ENCODE measurements at places on chromosomes 2 and 18.

DNA sequence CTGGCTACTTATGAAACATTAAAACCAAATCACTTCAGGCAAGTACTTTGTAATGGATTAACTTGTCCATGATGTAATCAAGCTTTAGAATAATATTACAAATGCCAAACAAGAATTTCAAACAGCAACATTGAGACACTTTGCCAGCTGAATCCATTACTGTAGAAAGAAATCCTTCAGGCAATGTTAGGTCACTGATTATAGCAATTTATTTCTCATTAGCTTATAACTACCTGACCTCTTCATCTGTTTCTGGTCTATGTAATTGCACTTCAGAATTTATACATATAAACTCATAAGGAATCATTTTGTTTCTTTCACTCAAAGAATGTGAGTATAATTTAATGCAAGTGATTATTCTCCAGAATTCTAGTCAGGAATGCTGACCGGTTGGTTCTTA, 692.6 kb upstream of the TMEFF2 start:
- DNase-seq, result no peak

GRCh38 chr18:12908706-12909105, 24.7 kb upstream of the PTPN2 start:
- no peak for DNase-seq

- DNase-seq, result no peak
These were observed 11.0 kb upstream of the CNGA3 start for GRCh38 chr2:98335271-98335670.

- DNase-seq, result no peak
These were observed 145.1 kb downstream of the ASB1 start for GRCh38 chr2:238571661-238572372.

DNA sequence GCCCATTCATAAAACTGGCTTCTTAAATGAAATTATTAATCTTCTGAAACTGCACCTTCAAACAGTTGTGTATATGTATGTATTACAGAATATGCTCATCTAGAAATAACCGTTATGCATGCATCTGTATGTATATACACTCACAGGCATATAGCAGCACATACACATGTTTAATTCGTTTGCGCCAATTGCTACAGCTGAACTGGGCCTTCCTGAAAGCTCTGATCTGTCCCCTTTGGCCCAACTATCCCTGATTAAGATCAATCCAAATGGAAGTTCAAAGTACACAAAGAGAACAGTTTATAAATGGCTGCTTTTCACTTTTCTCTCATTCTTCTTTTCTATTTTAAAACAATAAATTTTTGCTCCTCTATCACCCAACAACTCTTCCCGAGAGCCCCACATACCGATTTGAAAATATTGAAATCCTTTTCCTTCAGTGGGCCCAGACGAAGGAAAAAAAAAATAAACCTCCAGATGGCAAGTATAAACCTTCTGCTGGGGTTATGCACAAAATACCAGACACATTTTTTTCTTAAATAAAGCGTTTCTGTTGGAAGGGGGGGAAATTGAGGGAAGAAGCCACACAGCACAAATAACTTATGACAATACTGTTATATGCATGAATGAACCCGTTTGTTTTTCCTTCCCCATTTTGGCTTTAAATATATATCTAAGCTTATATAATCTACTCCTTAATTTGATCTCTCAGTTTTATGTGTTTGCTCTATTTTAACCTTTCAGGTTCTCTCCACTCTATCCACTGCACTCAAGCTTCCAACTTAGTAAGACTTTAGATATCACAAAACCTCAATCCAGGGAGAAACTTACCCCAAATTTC, 267.3 kb downstream of the TCF4 start:
- no peak for DNase-seq

- DNase-seq, result no peak
These were observed 180.1 kb upstream of the SPOPL start for GRCh38 chr2:138321458-138321857.

- DNase-seq, result peak; percentile 27
These were observed 23.3 kb upstream of the ROCK1 start for GRCh38 chr18:21134895-21135294.

DNA sequence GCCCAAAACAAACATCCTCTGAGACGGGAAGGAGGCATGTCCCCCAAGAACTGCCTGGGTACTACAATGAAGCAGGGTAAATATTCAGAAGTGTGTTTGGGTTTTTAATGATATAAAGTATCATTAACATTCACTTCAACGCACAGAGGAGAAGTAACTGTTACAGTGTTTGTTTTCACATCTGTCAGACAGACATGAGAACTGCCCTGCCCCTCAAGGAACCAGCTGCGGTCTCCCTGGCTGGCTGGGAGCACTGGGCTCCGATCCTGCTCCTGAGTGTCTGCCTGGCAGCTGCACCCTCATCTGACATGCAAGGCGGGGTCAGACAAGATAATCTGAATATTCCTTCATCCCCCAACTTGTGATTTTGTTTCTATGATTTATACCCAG, 75.6 kb downstream of the MBP start:
- no peak for DNase-seq

- peak; percentile 84 for DNase-seq
These were observed 9.7 kb upstream of the IL1RN start for GRCh38 chr2:113117541-113118262.

- DNase-seq, result no peak
These were observed 11.6 kb upstream of the ITGA6 start for GRCh38 chr2:172415865-172416183.

GRCh38 chr2:82120654-82121053, 1816.1 kb upstream of the LRRTM1 start:
- no peak for DNase-seq

DNA sequence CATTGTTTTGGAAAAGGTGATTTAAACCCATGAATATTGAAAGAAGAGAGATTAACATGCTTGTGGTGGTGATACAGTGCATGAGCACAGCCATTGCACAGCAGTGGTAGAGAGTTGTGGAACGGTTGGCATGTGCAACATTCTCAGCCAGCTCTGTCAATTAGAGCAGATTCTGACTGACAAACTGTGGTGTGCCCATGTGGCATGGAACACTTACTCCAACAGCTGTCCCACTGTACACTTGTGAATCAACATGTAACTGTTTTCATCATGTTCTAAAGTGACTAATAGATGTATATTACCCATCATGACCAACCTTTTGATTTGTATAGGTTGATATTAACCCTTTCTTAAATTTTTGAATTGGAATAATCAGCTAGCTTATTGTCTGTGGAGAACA, 55.6 kb downstream of the PKP4 start:
- DNase-seq, result no peak

- peak; percentile 78 for DNase-seq
These were observed 35.4 kb downstream of the STAT4 start for GRCh38 chr2:191115391-191115790.

DNA sequence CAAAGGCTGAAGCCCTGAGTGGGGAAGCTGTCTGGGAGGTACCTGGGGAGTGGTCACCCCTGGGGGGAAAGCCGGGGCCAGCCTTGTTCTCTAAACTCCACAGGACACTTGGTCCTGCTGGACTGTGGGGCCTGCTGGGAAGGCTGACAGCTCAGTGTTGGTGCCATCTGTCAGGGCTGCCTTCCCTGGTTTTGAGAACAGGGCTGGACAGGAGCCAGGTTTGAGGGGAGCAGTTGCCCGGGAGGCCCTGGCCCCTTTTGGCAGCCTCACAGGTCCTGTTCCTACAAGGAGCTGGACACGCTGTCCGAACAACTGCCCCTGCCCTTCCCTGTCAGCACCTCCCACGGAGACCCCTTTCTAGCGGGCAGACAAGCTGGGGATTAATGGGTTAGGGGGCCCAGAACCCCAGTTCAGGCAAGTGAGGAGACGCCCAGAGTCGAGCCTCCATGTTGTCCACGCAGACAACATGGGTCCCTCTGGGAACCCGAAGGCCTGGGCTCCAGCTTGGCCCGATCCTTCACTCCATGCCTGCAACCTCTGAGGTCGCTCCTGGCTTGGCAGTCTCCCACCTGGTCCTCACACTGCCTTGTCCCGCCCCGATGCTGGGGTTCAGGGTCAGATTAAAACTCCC, 40.8 kb downstream of the ATOH8 start:
- no peak for DNase-seq

DNA sequence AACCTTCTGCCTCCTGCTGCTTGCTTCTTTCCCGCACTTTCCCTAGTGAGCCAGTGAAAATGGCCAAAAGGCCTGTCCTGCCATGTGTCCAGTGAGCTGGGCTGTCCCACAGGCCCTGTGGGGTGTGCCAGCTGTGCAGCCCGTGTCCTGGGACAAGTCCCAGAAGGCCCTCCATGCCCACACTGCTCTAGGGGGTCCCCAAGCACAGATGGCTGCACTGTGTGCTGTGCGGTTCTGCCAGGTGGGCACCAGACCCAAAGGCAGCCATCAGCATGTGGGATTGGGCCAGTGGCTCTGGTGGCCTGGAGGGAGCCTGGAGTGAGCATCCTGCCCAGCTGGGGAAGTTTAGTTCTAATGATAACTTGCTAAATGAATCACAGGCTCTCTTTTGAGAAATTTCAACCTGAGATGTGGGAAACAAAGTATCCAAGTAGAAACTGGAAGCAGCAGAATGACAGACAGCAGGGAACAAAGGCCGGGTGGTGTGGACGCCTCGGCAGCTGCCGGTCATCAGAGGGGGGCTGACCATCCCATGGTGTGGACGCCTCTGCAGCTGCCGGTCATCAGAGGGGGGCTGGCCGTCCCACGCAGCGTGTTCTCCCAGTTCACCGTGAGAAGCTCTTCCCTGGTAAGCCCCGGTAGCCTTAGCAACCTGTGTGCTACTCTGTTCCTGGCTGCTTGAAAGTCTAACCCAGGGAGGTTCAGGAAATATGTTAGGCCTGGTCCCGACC, 9.9 kb upstream of the CNDP2 start:
- no peak for DNase-seq

- no peak for DNase-seq
These were observed 192.6 kb upstream of the TCF4 start for GRCh38 chr18:55780586-55781071.

GRCh38 chr18:23981369-23981980, 33.1 kb upstream of the TTC39C start:
- no peak for DNase-seq

GRCh38 chr2:215841175-215841816, 172.1 kb downstream of the MREG start:
- DNase-seq, result no peak

DNA sequence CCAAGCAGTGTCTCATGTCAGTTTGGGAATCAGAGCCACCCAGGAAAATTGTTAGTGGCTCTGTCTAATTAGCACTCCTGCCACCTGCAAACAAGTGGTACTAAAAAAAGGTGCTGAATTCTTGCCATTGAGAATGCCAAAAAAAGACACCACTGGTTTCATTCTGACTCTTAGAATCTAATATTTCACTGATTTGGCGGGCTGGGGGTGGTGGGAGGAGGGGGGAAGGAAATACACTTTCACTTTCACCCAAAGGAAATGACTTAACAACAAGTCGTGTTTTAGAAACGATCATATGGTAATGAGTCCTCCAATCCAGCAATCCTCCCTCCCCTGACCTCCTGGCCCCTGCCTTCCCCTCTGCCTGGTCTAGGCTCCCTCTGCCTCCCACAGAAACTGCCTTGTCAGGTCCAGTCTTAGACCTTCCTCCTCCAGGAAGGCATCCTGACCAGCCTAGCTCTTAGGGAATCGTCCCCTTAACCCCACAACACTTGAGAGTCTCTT, 4.4 kb upstream of the KLHL29 start:
- DNase-seq, result peak; percentile 72

DNA sequence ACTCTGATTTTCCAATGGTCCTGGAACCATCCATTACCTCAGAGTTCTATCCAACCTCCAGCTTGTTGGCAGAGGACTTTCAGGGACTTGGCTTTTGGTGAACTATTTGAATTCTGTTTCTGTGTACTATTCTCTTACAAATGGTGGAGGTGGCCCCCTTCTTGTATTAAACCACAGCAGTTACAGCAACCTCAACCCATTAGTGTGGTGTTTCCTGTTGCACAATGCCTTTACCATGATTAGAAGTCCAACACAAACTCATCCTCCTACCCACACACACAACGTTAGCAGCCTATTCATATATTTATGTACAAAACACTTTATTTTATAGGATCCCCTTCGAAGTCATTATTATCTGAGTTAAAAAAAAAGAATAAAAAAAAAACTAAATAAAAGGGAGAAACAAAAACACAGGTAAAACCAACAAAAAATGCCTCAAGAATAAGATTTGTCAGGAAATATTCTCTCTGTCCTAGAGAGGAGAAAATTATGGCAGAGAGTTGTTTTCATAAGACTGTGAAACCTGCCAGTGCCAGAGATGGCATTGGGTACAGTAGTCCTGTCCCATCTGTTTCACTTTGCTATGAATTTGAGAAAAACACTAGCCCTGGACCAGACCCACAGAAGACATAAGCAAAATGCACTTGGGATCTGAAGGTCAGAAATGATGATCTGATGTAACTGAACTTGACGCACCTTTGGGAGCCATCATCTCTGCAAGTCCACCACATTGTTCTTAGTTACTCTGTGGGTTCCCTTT, 1896.0 kb upstream of the PIK3C3 start:
- no peak for DNase-seq

DNA sequence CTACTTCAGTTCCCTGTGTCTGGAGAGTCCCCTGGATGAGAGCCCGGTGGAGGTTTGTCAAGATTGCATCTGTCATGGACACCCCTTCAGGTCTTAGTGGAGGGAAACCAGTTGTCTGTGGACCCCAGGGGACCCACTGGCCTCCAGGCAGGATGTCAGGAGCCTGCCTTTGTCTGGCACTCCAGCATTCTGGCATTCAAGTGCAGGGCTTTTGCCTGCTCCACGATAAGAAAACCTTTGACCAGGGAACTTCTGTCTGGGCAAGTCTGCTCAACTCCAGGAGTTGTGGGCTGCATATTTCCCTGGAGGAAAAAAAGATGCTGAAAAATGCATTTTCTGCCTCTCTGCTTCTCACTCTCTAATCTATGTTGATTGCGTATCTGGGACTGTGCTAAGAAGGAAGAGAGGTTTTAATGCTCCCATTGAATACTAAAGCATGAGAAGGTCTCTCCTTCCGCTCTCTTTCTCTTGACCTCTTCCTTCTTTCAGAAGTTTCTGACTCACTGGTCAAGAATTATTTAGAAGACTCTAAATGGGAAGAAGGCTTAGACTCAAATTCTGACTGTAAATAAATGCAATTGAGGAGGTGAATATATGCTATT, 104.5 kb downstream of the MMADHC start:
- DNase-seq, result no peak

GRCh38 chr18:55116863-55117262, 157.6 kb upstream of the CCDC68 start:
- DNase-seq, result no peak

GRCh38 chr18:60684843-60685513, 312.4 kb upstream of the MC4R start:
- DNase-seq, result no peak

DNA sequence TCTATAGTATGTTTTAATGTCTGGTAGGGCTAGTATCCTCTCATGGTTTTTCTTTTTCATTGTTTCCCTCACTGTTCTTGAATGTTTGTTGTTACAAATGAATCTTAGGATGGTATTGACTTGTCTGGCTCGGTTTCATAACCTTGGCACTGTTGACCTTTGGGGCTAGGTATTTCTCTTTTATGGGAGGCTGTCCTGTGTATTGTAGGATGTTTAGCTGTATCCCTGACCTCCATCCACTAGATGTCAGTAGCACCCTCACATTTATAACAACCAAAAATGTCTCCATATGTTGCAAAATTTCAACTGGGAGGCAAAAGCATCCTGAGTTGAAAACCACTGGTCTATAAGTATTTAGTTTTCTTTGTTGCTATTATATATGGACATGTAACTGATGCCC, 7.0 kb upstream of the AOX1 start:
- DNase-seq, result no peak

All from activated CD4-positive, alpha-beta memory T cell treated with anti-CD3 and anti-CD28 coated beads for 36 hours (primary cell).